ENCODE measurements at places on chromosomes 11 and 22.

DNA sequence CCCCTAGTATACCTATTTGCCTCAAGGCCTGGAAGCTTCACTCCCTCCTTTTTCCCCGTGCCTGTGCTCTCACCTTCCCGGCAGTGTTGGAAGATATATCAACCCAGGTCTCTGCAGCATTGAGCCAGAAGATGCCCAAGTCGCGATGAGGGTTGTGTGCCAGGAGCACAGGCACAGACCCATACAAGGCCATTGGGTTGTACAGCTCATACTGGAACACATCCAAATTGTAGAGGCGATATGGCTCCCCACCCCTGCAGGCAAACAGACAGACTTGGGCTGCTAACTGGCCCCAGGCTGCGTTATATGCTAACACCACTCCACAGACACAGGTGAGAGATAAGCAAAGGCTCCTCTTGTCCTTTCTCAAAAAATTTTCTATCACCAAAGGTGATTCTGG, 10.7 kb upstream of the B3GAT3 start:
- no peak for DNase-seq

- no peak for DNase-seq
These were observed 97.0 kb upstream of the MPPED2 start for GRCh38 chr11:30683176-30683575.

DNA sequence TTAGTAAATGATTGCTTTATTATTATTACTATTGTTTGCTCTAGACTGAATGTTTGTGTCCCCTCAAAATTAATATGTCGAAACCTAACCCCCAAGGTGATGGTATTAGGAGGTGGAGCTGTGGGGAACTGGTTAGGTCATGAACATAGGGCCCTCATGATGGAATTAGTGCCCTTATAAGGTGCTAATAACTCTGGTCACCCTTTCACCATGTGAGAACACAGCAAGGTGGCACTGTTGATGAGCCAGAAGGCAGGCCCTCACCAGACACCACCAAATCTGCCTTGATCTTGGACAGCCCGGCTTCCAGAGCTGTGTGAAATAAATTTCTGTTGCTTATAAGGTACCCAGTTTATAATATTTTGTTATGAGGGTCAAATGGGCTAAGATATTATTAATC, 95.8 kb downstream of the BDNF start:
- DNase-seq: no peak

DNA sequence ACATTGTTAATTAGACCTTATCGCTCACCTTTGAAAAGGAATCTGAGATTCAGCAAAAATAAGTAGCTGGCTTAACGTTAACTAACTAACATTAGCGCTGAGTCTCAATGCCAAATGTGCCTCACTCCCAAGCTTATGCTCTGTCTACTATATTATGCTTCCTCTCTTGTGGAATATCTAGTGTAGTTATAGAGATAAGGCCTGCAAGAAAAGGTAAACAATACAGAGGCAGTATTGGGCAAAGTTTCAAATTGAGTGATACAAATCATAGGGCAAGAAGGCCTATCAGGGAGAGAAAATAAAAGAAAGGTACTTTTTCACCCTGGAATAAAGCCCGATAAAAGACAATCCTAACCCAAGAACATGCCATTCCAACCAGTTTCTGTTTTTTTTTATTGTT, 61.6 kb upstream of the SLC17A6 start:
- no peak for DNase-seq

- DNase-seq: no peak
These were observed 203.6 kb upstream of the CHORDC1 start for GRCh38 chr11:90426442-90426841.

DNA sequence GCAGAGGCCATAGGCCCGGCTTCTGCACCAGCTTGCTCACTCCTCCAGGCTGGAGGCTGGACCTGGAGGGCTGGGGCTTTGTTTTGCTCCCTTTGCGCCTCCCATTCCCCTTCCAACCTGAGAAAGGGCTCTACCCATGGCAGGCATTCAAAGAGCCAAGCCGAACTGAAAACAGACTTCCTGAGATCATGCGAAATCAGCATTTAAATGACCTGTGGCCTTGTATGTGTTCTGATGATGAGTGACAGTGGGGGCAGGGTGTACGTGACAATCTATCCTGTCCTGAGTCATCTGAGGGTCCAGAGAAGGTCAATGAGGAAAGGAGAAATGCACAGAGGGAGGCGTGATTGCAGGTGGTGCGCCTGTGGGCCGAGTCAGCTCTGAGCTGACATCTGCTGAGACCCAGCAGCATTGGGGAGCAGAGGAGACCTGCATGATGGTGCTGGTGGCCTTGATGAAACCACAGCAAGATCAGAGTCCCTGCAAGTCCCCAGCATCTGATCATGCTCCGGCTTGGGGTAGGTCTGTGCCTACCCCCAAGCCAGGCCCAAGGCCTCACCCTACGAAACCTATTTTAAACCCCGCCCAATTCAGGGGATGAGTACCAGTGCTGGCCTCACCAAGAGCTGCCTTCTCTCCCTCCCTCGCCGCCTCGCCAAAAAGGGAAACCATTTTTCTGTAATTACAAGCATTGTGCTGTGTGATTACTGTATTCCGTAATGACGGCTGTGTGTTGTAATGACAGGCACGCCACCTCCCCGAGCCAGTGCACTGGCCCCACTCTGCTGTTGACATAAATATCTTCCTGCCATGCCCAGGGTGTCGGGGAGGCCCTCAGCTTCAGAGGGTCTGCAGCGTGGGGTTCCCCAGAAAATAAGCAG, 95.2 kb upstream of the ANO1 start:
- no peak for DNase-seq

GRCh38 chr11:44571871-44572270, 6.4 kb downstream of the CD82 start:
- DNase-seq: no peak

DNA sequence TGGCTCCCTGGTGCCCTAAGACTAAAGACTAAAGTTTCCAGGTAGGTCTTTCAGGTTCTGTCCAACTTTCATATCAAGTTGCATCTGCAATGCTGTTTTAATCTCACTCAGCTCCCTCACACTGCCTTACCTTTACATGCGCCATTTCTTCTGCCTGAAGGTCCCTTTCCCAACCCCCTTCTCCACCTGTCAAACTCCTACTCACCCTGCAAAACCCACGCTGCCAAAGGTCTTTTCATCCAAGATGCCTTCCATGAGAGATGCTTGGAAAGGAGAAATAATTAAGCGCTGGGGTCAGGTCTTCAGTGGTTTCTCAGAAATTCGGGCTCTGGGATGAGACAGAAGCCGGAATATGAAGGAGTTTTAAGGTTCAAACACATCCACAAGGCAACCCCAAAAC, 95.1 kb downstream of the MN1 start:
- DNase-seq: no peak

- peak; percentile 29 for DNase-seq
These were observed 54.7 kb upstream of the LYVE1 start for GRCh38 chr11:10622957-10623791.

DNA sequence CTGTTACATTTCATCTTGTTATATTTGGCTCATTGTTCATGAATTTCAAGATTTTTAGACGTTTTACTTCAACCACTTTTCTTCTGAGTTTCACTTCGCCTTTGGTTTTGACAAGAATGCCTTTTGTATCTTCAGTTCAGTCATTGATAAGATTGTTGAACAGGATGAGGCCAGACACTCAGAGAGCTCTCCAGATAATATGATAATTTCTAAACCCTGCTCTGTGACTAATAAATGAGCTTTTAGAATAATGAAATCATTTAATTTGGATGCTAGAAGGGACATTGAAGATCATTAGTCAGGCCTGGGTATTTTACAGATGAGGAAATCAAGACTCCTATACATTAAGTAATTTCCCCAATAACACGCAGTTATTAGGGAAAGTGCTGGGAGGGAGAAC, 37.2 kb upstream of the GRAMD1B start:
- no peak for DNase-seq

DNA sequence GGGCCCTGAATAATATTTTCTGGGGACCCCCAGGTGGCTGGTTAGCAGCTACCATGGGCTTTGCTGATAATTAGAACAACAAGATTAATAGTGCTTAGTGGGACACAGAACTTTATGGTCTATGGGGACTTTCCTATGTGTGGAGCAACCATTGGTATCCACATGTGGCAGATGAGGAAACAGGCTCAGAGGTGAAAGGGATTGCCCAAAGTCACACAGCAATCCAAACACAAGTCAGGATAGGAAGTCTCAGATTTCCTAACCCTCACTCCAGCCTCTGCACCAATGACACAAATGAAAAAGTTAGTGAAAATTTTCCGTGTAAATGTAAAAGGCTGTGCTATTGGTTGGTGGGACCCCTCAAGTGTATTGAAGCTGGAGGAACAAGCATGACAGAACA, 15.3 kb upstream of the SLCO2B1 start:
- DNase-seq: no peak

DNA sequence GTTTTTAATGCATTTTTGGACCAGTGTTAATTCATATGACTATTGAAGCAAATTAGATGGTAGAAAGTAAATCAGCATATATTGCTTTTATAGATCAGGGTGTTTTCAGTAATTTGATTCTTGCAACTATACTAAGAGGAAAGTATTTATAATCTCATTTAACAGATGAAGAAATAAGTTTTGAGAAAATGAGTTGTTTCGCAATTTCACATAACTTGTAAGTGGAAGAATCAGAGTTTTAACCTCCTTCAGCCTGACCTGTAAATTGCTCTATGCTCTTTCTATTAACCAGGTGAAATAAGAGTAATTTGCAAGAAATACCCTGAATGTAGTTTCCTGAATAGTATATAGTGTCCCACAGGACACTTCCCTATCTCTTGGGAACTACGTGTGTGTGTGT, 1106.8 kb upstream of the RAG2 start:
- no peak for DNase-seq

- no peak for DNase-seq
These were observed 122.4 kb upstream of the HSD17B12 start for GRCh38 chr11:43558146-43558545.

DNA sequence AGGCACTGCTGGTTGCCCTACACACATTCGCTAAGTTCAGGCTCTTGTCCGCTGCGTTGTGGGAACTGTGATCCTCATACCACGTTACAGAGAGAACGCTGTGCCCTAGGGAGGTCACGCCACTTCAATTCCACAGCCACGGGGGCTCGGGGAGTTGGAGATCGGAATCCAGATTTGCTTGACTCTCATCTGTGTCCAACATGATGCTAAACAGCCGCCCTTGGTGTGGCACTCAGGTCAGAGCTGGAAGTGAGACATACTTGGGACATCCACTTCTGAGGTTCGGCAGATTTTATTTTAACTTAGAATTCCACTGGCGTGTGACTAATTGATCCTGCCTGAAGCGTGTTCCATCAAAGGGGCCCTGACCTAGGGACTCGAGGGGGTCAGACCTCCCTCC, 41.7 kb downstream of the RIBC2 start:
- no peak for DNase-seq

- DNase-seq: no peak
These were observed 9.3 kb downstream of the OOSP4A start for GRCh38 chr11:59973097-59973496.
